ENCODE measurements at places on chromosomes 2 and 18.

GRCh38 chr2:240416821-240417220 is 18.6 kb upstream of the GPC1 start:
- DNase-seq, result no peak

DNA sequence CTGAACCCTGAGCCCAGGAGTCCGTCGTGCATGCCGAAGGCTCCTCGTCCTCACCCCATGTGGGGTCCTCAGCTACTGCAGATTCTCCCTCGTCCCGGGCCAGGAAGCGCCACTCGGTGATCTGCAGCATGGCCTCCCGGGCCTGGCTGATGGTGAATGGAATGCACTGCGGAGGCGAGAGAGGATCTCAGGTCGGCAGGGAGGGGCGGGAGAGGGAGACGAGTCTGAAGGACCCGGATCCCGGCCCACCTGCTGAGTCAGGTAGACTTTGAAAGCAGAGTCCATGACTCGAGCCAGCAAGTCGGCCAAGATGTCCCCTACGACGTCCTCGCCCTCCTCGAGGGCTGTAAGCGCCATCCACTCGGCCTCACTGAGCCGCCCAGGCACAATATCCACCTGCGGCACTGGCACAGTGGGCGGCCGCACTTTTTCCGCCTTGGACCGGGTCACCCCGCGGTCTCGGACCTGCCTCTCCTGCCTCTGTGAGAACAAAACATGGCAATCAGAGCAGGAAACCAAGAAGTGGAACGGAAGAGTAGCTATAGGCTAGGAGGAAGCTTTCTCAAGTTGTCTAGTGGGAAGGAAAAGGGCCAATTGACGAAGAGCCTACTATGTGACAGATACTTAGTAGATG is 5.5 kb downstream of the C2orf81 start:
- no peak for DNase-seq

DNA sequence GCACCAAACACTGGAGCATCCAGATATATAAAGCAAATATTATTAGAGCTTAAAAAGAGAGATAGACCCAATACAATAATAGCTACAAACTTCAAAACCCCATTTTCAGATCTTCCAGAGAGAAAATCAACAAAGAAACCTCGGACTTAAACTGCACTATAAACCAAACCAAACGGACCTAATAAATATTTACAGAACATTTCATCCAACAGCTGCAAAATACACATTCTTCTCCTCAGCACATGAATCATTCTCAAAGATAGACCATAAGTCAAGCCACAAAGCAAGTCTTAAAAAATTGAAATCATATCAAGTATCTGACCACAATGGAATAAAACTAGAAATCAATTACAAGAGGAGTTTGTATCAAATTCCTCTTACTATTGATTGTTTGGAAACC is 140.2 kb upstream of the OTOS start:
- DNase-seq, result no peak

- no peak for DNase-seq
These were observed 80.2 kb upstream of the NEUROD1 start for GRCh38 chr2:181760521-181760920.

- no peak for DNase-seq
These were observed 122.5 kb downstream of the ARHGAP15 start for GRCh38 chr2:143251681-143252080.

DNA sequence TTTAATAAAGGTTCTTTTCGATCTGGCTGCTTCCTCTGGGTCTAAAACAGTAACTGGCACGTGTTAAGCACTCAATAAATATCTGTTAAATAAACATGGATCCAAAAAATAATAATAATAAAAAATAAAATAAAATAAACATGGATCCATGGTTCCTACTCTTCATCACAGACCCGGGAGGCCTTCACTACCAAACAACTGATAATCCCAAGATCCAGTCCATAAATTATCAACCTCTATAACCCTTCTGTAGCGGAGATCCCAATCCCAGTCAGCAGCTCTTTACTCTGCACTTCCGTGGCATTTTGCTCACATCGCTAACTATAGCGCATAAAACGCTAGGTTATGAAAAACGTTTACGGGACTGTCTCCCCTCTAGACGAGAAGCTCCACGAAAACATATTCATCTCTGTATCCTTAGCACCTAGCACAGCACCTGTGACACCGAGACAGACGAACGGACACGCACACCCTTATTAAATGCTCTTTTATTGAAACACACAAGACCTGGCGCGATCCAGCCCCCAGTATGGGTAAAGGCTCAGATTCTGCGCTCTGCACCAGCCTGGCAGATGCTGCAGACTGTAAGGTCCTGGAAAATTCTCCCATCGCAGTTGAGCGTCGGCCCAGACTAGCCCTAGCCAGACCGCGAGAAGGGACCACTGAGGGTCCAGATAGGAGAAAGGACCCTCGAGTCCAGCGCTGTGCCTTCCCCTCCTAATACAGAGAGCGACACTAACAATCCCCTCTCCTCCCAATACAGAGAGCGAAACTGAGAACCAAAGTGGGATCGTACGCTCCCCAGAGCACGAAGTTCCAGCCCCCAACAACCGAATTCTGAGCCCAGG is 770 bp downstream of the NBAS start:
- DNase-seq, result no peak

GRCh38 chr2:225566798-225567197 is 167.3 kb downstream of the NYAP2 start:
- DNase-seq, result peak; percentile 5

GRCh38 chr2:104923665-104924064 is 69.8 kb downstream of the POU3F3 start:
- DNase-seq, result no peak

- DNase-seq, result no peak
These were observed 486.3 kb upstream of the FSHR start for GRCh38 chr2:49640630-49641029.

- DNase-seq, result no peak
These were observed 327.6 kb upstream of the KCNJ3 start for GRCh38 chr2:154370873-154371272.

DNA sequence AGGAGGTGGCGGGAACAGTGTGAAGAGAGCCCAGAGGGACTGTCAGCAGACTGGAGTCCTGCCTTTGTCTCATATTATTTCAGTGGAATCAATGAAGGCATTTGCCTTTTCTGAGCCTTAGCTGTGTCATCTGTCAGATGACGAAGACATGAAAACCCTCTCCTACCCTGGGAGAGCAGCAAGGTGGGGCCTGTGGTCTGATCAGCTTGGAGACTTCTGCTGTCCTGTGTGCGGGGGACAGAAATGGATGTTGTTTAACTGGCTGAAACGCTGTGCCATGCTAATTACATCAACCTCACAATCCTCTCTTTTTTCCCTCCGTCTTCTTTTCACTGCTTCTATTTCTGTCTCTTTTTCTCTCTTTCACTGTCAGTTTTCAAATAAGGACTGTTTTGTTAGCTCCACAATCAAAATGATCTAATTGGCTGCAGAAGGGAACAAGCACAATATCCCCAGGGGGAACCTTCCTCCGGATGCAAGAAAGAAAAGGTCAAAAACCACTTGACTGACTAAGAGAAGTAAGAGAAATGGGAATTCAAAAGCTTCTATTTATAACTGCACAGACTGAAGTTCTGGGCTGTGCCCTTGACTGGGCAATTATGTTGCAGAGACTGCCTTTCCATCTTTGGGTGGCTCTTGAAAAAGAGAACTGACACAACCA is 340.1 kb downstream of the CLIP4 start:
- peak; percentile 85 for DNase-seq

DNA sequence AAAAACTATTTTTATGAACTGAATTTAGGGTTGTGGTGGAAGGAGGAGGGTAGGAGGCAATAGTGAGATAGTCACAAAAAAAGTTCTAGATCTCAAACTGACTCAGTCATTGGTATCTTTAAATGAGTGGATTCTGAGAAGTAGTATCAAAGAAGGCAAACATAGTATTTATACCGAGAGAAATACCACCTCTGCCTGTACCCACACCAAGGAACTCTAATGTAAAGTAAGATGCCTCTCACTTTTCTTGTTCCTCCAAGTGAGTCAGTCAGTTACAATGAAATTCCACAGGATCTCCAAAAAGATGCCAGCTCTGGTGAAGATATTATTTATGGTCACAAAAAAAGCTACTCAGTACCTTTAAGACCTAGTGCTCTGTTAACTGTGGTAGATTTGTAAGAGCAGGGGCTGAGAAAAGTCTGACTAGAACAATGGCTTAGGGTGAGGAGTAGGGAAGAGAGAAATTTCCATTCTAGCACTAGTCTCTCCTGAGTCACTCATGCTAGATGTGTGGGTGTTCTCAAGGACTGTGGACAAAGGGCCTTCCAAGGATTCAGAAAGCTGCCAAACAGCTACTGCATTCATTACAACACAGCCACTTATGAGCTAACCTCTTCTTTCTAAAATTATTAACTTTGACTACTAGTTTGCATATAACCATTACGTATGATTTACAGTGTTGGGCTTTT is 36.3 kb downstream of the YWHAQ start:
- no peak for DNase-seq

GRCh38 chr2:75614162-75614651 is 32.4 kb upstream of the MRPL19 start:
- DNase-seq, result no peak

DNA sequence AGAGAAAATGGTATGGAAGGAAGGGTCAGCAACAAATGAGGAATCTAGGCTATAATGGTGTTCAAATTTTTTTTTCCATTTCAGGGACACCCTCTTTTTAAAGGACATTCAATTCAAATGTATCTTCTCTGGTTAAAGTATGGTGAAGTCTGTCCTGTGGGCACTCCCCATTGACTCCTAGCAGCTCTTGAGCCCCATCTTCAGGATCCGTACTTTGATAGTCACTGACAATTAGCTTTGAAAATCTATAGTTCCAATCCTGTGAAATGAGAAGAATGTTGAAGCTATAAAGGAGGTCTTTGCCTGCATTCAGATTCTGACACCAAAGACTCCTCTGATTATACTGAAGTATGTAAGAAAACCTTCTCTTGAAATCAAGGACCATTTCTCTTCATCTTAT is 43.3 kb downstream of the KCNH7 start:
- no peak for DNase-seq

GRCh38 chr2:112597537-112598322 is 13.3 kb downstream of the CHCHD5 start:
- no peak for DNase-seq

DNA sequence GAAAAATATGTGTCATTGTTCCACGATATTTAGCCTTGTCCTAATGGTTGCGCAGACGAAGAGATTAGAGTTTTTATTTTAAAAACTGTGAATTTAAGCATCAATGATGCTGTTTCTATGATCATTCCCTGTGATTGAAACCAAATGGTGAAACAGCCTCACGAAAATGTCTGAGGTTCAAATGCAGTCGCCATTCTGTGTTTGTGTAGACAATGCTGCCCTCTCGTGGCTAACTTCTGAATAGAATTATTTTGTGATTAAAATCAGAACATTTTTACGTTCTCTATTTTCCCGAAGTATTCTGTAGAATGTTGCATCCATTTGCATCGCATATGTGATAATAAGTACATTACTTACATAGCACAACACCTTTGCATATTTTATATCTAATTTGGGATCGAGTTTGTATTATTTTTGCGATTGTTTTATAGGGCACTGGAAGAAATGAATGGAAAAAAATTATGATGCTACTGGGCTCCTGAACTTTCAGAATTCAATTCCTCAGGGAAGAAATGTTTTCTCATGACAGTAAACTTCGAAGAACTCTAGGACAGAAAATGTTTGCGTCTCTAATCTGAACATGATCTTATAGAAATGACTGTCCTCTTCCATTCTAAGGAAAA is 54.8 kb upstream of the CREB1 start:
- no peak for DNase-seq

GRCh38 chr2:239308661-239309397 is 92.0 kb downstream of the HDAC4 start:
- no peak for DNase-seq

Data from NCI-H187 treated with DMSO at 0.1 percent for 48 hours (cell line).